CD8-positive, alpha-beta memory T cell (primary cell): ENCODE measurements at places on chromosomes 2 and 18.
A peak's percentile ranks its signal among the peaks of the same experiment; 100 is the strongest.

GRCh38 chr2:177254433-177255226 lies 9.9 kb downstream of the NFE2L2 start:
- DNase-seq = no peak

- DNase-seq = no peak
Measured at GRCh38 chr2:75153221-75153620, 46.1 kb downstream of the TACR1 start.

- DNase-seq = no peak
Measured at GRCh38 chr2:233992513-233993217, 57.8 kb upstream of the SPP2 start.

DNA sequence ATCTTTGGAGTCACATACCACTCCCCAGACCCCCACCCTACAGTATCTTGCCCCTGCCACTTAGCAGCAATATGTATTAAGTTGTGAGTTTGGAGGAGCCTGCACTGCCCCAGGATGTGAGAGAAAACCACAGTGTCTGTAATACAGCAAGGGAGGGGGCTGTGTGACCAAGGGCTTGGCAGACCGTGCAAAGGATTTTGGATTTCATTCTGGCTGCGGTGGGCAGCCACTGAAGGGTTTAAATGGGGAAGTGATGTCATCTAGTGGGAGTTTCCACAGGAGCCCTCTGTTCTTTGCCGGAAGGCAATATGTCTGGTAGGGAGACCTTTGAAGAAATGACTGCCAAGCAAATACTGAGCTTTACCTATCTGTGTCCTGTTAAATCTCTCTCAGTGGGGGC lies 202.4 kb downstream of the FHOD3 start:
- DNase-seq = no peak

GRCh38 chr2:115427436-115427835 lies 985.0 kb downstream of the DPP10 start:
- no peak for DNase-seq

DNA sequence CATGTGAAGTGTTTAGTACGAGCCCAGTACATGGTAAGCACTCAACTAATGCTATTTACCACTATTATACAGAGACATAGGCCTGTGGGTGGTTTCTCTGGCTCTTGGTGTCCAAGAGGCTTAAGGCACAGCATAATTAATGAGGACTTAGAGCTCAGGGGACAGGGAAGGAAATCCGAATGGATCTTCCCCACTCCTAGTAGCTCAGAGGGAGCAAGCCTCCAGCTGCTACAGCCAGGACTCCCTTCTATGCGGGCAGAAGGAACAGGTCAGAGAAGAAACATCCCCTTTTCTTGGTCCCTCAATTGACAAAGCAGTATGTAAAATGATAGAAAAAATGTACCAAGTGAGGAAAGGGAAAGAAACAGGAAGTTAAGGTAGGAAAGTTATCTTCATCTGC lies 261.3 kb upstream of the STON1 start:
- DNase-seq = no peak

DNA sequence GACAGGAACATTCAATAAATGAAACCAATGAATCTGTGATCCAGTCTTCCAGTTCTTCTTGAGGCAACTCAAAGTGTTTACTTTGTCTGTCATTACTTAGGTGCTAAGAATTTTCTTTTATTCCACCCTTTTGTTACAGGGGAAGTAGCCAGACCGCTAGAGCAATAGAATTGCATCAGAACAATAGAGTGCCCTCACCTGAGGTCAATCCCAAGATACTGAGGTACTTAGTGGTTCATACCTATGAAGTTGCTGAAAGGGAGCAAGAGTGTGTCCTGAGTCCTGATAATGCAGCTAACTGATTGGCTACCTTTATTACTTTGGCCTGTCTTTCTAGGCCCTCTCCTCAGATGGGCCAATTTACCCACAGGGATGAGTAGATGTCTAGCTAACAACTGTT lies 359.4 kb upstream of the KCNH7 start:
- DNase-seq = no peak

DNA sequence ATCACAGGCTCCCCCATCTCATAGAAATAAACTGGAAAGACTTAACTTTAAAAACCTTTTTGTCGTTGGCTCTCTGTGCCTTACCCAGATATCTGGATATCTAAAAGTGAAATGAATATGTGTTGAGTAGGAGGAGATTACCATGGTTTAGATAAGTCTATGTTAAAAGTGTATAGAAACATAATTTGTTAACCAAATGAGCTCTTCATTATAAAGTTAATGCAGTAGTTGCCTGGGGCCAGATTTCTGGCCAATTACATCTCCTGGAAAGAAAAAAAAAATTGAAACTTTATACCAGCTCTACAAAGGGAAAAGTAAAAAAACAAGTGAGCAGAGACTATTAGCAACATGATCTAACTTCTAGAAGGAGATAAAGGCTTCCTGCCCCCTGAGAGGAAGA lies 259.6 kb upstream of the UBE2E3 start:
- DNase-seq = no peak

DNA sequence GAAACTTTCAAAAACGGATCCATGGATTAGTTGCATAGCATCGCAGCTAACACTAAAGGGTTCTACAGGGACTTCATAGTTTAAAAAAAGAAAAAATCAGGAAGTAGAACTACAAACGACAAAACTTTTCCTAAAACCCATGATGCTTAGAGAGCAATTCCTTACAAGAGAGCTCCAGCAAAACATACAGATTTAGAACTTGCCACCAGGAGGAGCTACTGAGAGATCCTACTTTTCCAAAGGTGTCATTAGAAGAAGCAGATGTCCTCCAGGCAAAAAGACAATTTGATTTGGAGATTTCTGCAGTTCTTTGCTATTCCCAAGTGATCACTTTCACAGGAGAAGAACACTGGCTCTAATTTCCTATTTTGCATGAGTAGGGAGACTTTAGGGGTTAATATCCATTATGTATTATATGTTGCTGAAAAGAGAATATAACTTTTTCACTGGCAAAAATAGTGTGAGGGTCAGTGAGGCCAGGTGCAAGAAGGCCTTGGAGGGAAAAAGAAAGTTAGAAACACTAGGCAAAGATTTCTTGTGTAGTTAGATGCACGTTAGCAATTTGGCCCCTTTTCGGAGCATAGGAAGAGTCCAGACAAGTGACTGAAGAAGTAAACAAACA lies 436.2 kb downstream of the SUCLG1 start:
- DNase-seq = no peak

DNA sequence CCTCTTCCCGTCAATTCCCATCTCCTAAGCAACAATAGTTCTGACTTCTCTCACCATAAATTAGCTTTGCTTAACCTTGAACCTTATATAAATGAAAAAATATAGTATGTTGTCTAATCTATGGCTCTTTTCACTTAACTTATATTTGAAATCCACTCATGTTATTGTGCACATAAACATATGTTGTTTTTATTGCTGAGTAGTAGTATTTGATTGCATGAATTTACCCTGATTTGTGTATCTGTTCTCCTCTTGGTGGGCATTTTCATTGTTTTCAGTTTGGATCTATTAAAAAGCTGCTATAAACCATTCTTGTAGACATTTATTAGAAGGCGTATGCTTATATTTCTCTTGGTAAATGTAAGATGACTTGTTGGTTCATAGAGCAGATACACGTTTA lies 874.3 kb upstream of the ZEB2 start:
- DNase-seq = no peak

- peak; percentile 49 for DNase-seq
Measured at GRCh38 chr2:131039908-131040660, 53.2 kb downstream of the FAM168B start.

DNA sequence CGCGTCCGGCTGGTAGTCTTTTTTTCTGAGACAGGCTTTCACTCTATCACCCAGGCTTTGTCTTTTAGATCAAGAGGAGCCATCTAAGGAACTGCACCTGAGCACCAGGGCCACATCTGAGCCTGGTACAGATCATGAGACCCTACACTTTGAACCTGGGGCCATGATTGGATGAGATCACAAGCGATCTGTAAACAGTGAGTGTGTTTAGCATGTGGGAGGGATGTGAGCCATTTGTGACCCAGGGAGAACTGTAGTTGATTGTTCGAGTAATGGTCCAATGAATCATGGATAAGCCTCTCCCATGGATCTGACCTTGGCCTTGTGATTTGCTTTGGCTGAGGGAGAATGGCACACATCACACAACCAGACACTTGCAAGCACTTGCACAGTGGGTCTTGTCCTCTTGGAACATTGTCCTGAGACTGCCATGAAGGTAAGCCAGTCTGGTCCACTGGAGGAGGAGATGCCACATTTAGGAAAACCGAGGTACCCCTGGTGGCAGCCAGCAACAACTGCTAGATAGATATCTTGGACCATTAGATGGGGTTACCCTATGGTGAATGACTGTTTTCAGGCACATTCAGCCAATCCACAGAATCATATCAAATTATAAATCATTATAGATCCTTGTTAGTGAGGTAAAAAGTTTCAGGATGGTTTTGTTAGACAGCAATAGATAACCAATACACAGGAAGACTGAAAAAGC lies 19.5 kb upstream of the DTNB start:
- no peak for DNase-seq

- no peak for DNase-seq
Measured at GRCh38 chr2:96961210-96961950, 25.0 kb downstream of the FAM178B start.

- DNase-seq = no peak
Measured at GRCh38 chr2:20673686-20674308, 6.9 kb downstream of the GDF7 start.

GRCh38 chr18:78151234-78151633 lies 828.4 kb upstream of the SALL3 start:
- no peak for DNase-seq

DNA sequence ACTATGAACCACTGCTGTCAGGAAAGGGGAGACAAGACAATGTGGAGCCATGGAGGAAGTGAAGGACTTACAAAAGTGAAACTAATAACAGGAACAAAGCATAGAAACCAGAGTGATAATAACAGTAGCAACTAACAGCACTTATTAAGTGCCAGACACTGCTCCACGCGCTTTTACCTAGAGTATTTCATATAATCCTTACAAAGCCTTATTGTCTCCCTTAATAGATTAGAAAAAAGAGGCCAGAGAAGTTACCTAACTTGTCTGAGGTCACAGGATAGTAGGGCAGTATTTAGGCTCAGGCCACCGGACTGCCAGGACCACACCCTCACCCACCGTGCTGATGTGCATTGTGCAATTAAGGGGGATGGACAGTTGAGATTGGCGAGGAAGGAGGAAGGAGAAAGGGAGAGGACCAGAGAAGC lies 98.6 kb upstream of the NFU1 start:
- no peak for DNase-seq
